T-helper 1 cell (primary cell): ENCODE measurements at places on chromosomes 3 and 15.

DNA sequence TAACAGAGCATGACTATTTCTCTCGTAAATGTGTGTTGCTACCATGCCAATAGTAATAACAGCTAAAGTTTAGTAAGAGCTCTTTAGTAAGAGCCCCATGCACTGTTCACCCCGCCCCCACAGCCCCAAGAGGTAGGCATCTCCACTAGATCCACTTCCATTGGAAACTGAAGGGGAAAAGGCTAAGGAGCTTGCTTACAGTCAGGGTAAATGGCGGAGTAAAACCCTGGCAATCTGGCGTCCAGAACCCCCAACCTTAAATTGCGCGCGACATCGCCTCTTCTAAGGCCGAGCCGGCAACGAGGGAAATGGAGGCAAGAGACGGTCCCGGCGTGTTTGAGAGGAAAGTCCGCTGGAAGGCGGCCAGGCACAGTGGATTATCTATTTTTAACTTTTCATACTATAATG is 654 bp upstream of the C3orf38 start:
- no peak for DNase-seq

DNA sequence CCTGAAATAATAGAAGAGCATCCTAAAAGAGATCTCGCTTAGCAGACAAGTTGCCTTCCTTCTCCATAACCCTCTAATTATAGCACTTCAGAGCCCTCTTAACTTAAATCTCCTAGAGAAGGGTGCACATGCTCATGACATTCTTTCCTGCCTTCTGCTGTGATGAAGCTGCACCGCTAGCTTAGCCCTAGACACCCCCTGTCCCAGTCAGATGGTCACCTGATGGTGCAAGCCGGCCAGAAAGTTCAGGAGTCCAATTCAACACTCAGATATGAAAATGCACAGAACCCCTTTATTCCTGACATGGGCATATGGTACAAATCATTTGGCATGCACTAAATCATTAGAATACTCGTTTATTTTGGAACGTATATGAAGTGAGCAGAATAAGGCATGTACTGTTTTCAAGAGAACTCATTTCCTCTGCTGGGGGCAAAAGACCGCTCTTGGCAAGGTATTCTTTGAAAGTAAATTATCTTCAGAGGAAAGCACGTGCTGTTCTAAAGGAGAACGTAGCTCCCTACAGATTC is 420.4 kb upstream of the PROK2 start:
- no peak for DNase-seq

GRCh38 chr3:50369012-50369670 is 9.8 kb upstream of the TMEM115 start:
- DNase-seq, result no peak

DNA sequence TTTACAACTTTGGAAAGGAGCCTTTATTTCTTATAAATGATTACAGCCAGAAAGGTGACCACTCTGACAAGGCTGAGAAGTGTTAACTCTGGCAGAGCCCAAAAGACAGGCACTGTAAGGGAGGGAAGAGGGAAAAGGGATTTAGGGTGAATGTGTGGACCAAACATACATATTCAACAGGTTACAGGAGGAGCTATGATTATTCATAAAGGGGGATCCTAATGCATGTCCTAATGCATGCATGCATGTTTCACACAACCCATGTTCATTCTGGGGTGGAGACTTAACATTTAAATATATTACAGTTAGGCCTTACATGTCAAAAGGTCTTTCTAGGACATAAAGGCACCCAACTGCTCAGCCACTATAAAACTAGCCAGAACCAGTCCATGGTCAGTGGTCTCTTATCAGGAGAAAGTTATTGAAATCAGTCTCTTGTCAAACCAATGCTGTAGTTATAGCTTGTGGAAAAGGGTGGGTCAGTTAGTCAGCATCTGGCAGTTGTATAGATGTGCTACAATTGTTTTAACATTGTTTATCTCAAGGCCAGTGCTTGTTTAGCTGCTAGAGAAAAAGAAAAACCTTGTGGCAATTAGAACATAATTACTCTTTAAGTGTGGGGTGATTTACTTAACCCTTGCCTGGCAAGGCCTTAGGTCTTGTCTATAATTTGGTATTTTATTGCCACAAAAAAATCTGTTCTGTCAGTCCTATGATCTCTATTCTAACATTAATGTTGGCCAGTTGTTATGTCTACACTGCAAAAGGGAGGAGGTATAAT is 77.5 kb downstream of the RAD18 start:
- DNase-seq, result no peak

DNA sequence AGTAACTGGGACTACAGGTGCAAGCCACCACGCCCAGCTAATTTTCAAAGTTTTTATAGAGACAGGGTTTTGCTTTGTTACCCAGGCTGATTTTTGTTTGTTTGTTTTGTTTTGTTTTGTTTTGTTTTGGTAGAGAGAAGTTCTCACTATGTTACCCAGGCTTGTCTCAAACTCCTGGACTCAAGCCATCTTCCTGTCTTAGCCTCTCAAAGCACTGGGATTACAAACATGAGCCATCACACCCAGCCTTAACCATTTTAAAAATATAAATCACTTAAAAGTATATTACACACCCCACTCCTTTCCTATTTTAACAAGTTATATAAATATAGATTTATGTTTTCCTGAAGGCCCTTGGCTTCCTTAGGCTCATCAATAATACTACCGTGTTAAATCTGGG is 6.5 kb upstream of the DYNC1LI1 start:
- no peak for DNase-seq

GRCh38 chr3:29011966-29012365 is 268.9 kb upstream of the RBMS3 start:
- no peak for DNase-seq

DNA sequence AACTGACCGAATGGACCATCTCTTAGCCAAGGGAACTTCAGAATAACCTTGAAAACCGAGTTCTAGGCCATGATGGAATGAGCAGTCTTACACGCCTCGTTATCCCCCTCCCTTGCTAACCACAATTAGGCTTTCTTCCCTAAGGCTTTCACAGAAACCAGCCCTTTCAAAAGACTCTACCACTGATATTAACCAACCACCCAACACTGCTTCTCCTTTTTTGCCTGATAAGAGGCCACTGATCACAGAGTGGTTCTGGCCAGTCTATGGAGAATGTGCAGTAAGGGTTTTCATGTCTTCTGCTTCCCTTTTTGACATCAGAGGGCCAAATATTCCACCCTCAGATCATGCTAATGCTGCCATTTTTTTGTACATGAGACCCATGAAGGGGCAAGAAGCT is 59.3 kb downstream of the MCF2L2 start:
- no peak for DNase-seq

DNA sequence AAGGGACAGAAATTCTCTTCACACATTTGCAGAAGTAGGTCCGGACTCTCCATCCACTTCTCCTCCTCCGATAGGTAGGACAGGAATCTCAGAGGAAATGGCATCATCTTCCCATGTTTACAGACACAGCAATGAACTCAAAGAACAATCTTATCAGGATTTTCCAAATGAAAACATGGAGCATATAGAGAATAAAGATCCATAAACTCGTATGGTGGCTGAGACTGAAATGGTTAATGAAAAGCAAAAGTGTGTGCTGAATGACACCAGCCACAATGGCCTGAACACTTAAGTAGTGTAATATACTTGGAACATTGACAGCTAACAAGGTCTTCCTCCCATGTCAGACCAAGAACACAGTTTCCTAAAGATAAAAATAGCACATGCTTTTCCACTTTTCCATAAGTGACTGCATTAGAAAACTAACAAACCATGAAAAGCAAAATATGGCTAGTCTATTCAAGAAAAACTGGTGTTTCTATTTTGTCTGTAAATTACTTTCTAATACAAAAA is 5.8 kb downstream of the CCRL2 start:
- no peak for DNase-seq

GRCh38 chr3:88986834-88987233 is 120.6 kb upstream of the EPHA3 start:
- DNase-seq, result no peak

DNA sequence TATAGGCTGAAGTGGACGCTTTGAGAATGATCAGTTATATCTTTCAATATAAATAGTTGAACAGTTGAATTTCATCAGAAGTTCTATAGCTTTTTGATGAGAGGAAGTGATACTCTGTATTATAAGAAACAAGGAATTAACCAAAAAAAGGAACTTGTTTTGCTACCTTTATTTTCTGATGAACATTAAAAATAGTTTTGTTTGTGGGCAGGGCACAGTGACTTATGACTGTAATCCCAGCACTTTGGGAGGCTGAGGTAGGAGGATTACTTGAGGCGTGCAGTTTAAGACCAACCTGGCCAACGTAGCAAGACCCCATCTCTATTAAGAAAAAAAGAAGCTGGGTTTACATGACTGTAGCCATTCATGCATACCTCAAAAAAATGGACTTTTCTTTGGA is 16.7 kb downstream of the BLOC1S6 start:
- DNase-seq, result no peak

GRCh38 chr3:54634122-54634469 is 293.8 kb downstream of the LRTM1 start:
- no peak for DNase-seq

DNA sequence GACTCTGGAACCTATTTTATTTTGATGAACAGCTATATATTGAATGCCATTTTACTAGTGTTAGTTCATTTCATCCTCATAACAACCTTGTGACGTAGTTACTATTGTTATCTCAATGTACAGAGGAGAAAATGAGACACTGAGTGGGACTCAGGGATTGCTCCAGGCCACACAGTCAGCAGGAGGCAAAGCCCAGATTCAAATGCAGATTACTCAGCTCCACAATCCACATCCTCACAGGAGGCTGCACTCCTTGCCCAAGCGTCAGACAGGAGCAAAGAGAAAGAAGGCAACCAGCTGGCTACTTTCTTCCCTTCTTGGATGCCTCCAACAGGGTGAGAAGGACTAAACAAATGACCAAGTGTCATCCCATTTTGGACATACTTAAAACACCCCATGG is 92.0 kb upstream of the CCDC54 start:
- DNase-seq, result no peak
